ENCODE measurements at places on chromosomes 16 and 17. TPM values are rescaled to one million over a fixed set of nuclear protein-coding genes. Genes with fewer than 3 reads are reported as not detected.

- DNase-seq = no peak
These were observed 171.6 kb downstream of the ZNF18 start for GRCh38 chr17:11825572-11826209.

The IL32 gene
- polyA plus RNA-seq = 63.4 TPM

DNA sequence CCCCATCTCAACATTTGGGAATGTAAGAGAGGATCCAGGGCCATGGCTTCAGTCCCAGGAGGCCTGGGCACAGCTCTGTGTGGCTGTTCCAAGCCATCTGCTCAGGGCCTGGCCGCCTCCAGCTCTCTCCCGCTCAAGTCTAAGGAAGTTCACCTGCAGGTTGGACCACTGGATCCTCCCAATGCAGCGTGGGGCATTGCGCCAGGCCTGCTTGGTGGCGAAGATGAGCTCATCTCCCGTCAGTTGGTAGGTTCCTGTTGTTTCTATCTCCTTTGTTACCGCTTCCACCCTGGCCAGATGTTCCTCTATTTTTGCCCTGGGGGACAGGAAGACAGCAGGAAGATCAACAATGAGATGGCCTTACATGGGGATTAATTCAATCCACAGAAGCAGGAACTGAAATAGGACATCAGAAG is 17.5 kb downstream of the NOS2 start:
- no peak for DNase-seq

GRCh38 chr16:81447383-81448101 is 2.9 kb downstream of the CMIP start:
- DNase-seq = no peak

DNA sequence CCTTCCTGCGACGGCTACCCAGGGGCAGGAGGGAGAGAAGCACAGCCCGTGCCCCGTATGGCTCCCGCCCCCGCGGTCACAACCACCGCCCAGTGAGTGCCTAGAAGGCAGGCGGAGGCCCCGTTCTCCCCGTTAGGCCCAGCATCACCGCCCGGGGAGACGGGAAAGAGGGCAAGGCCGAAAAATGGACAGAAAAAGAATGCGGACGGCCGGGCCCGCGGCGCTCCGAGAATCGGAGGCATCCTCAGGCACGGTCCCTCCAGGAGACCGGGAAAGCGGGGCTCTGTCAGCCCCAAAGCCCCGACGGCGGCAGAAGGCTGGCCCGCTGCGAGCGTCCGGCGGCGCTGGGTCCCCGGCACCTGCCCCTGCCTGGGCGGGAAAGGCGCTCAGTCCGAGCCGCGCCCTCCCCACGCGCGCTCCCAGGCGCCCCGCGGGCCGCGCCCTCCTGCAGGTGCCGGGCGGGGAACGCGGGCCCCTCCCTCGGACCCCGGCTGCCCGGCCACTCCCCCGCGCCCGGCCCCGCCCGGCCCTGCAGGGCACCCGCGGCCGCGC is 407 bp downstream of the MCRIP1 start:
- no peak for DNase-seq

GRCh38 chr16:82695806-82696205 is 69.0 kb downstream of the CDH13 start:
- DNase-seq = no peak

DNA sequence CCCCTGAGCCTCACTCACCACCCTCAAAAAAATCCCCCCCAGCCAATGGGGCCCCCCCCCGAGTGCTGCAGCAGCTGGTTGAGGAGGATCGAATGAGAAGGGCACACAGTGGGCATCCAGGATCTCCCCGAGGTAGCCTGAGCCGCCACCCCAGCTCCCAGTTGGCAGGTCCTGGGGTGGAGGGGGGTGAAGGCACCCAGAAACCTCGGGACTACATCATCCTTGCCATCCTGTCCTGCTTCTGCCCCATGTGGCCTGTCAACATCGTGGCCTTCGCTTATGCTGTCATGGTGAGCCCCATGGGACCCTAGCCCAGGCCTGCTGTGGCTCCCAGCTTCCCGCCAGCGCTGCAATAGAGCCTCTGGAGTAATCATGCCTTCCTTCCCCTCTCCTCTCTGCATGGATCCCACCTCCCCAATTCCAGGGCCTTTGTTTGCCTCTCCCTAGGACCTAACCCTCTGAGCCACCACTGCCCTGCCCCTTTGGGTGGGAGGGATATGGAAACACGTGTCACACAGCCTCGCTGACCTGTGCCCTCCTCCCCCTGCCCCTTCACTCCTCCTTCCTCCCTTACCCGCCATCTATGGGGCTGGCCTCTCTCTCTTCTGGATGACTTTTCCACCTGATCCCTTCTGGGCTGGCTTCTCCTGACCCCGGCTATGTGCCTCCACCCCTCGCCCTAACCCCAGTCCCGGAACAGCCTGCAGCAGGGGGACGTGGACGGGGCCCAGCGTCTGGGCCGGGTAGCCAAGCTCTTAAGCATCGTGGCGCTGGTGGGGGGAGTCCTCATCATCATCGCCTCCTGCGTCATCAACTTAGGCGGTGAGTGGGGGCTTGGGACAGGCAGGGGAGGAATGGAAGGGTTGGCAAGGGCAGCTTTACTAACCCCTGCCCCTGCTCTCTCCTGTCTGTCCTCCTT is 1.9 kb downstream of the PRRT2 start:
- DNase-seq = no peak

DNA sequence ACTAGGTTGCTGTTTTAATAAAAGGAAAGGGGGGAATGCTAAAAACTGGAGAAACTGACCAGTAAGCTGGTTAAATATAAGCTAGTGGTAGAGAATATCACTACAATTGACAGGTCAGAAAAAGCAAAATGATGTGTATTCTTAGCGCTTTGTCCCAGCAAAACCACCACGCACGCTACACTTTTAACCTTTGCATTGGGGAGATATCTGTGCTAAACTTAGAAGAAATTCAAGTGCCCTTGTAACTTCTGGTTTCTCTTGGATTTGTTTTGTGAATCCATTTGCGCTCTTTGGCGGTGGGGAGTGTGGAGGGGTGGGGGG is 1.4 kb downstream of the GAN start:
- DNase-seq = no peak

DNA sequence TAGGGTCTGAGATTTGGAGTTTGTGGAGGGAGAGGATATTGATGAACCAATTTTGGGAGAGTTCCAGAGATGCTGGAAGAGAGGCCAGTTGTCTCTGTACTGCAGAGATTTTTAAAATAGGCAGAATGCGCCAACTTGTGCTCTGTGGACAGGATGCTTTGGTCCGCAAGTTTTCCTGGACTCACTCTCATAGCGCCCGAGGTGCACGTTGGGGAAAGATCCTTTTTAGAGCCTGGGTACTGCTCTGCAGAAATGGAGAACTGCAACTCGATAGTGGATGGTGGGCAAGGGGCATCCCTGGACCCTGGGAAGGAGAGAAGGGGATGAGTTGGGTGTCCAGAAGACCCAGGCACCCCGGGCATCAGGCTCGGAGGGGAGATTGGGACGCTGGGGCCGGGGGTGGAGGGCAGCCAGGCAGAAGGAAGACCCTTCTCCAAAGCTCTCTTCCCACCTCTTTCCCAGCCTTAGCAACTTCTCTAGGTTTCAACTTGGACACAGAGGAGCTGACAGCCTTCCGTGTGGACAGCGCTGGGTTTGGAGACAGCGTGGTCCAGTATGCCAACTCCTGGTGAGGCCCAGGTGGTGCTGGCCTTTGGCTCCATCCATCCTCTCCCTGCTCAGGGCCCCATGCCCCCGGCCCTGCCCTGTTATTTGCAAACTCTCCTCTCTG is 590 bp downstream of the ITGAX start:
- no peak for DNase-seq

GRCh38 chr16:71570144-71570543 is 6.7 kb downstream of the TAT start:
- DNase-seq = no peak

- DNase-seq = peak; percentile 14
These were observed 483.1 kb upstream of the PSMD7 start for GRCh38 chr16:73813527-73813926.

DNA sequence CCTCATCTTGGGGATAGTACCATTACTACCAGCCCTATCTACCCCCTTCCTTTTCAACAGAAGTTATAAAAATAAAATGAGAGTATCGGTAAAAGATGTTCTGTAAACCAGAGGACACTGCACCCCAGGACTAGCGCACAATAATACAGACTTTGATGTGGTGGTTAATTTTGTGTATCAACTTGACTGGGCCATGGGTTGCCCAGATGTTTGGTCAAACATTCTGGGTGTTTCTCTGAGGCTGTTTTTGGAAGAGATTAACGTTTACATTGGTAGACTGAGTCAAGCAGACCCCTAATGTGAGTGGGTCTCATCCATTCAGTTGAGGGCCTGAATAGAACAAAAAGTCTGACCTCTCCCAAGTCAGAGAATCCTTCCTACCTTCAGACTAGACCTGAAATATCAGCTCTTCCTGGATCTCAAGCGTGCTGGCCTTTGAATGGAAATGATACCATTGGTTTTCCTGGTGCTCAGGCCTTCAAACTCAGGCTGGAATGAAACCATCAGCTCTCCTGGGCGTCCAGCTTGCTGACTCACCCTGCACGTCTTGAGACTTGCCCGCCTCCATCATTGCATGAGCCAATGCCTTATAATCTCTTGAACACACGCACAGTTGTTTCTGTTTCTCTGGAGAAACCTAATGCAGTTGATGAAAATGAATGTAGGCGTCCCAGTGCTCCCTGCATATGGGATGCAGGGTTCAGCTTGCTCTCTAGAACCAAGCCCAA is 10.1 kb downstream of the MRM1 start:
- DNase-seq = no peak

DNA sequence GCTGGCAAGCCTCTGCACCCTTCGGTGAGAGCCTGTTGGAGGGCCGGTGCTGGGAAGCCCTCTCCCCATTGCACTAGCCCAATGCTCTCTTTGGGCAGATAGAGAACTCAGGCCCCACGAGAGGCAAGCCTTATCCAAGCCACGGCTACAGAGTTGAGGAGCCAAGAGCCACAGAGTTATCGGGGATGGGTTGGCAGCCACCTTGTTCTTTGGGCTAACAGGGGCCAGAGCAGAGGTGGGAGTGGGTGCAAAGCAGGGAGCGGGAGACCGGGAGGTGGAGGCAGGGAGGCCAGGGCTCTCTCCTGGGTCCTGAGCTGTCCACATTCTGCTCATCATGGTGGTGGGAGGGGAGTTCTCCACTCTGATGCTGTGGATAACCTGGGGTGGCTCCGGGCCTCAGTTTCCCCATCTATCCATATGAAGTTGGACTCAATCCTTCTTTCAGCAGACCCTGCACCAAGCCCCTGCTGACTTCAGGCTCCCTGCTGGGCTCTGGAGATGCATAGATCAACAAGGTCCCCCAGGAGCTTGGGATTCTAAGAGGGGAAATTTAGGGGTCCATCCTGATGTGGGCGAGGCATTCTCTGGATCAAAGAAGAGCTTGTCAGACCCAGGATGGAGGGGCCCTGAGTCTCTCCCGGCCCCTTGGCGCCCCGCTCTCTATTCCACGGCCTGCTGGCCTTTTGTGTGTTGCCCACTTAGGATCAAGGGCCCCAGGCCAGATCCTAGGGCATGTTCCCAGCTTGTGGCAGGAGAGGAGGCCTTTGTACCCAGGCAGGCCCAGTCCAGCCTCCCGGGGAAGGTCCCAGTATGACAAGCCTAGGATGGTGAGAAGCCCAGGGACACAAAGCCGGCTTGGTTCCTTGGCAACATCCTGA is 557 bp upstream of the CX3CL1 start:
- no peak for DNase-seq

The CDH1 gene
- 0.08 TPM for polyA plus RNA-seq

The ARHGDIG gene
- polyA plus RNA-seq = 11.4 TPM

- no peak for DNase-seq
These were observed 10.6 kb upstream of the ENGASE start for GRCh38 chr17:79064026-79064425.

DNA sequence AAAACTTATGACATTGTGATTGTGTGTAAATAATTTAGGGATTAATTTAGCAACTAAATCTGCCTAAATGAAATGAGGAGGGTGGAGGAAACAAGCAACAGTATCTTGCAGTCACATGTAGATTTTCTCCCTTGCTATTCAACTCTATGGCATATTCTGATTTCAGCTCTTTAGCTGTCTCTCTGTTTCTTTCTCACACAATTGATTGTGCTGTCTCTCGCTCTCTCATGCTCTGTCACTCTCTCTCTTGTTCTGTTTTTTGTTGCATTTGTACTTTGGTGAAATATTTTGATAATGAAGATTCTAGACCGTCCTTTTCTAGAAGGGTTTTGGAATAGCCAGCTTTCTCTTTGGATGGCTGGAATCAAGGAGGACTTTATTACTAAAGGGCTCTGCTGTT is 70.6 kb downstream of the BCAS3 start:
- DNase-seq = no peak

DNA sequence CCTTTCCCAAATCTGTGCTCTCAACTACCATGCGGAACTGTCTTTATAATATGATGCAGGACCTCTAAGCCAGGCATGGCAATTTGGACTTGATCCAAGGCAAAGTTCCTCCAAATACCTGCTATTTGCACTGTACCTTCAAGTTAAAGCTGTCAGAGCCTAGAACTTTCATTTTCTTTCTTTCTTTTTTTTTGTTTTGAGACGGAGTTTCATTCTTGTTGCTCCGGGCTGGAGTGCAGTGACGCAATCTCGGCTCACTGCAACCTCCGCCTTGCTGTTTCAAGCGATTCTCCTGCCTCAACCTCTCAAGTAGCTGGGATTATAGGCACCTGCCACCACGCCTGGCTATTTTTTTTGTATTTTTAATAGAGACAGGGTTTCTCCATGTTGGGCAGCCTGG is 51.7 kb downstream of the ARHGAP27 start:
- DNase-seq = no peak

The NHERF2 gene
- polyA plus RNA-seq = 213 TPM

DNA sequence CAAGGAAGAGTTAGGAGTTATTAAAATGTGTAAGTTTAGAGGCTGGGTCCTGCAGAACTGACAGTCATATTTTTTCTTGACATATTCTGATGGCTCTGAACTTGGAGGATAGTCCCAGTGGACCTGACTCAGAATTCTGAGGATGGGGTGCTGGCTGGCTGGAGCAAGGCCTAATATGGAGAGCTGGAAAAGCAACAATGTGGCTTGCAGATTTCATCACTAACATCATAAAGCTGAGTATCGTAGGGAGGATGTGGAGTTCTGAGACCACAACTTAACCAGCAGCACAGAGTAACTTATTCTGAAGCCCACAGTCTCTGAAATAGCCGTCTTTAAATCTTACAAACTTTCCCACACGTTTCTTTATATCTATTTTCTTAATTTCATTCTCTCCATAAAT is 2.3 kb downstream of the KRTAP1-5 start:
- DNase-seq = no peak

The NLGN2 gene
- polyA plus RNA-seq = 3.5 TPM

DNA sequence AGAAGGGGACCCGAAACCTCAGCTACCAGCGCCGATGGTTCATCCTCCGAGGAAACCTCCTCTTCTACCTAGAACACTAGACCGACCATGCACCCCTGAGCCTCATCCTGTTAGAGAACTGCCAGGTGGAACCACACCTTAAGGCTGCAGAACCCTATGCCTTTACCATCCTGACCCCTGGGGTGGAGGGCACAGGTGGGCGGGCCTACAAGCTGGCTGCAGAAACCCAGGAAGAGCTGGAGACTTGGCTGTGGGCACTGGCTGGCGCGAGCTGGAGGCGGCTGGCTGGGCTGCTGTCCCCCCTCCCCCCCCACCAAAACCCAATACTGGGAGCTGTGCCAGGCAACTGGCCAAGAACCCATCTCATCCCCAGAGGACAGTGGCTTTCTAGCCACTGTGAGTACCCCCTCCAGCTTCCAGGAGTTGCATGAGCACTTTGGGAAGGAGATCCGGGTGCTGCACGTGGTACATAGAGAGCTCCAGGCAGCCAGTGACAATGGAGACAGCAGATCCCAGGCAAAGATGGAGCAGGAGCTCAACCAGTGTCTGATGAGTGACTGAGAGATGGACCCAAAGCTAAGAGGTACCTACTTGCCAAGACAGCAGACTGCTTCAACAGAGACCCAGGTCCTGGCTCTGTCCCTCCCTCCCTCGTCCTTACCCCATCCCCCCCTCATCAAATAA is 1.4 kb upstream of the CD2BP2 start:
- no peak for DNase-seq

- DNase-seq = no peak
These were observed 21.6 kb upstream of the MED9 start for GRCh38 chr17:17455173-17455572.

Data from heart left ventricle (tissue), 16 donors.